Fibroblast of the conjunctiva (primary cell): ENCODE measurements at places on chromosomes 3 and 15.

- DNase-seq = no peak
Observed at GRCh38 chr15:88649753-88650551, 11.1 kb downstream of the ISG20 start.

DNA sequence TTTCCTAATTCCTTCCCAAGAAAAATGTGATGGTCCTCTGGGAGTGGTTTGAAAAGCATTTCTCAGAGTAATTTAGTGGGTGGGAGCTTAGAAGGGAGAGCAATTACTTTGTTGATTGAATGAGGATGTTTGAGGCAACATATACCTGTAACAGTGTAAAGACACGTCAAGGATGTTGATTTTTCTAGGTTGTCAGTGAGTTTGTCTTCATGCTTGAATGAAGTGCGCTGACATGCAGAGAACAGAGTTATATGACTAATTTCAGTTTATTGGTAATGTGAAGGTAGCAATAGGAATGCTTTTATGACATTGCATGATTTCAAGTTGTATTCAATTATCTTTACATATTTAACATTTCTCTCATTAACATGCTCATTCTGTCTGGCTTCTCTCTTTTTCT, 286.9 kb downstream of the NFKBIZ start:
- DNase-seq = no peak

DNA sequence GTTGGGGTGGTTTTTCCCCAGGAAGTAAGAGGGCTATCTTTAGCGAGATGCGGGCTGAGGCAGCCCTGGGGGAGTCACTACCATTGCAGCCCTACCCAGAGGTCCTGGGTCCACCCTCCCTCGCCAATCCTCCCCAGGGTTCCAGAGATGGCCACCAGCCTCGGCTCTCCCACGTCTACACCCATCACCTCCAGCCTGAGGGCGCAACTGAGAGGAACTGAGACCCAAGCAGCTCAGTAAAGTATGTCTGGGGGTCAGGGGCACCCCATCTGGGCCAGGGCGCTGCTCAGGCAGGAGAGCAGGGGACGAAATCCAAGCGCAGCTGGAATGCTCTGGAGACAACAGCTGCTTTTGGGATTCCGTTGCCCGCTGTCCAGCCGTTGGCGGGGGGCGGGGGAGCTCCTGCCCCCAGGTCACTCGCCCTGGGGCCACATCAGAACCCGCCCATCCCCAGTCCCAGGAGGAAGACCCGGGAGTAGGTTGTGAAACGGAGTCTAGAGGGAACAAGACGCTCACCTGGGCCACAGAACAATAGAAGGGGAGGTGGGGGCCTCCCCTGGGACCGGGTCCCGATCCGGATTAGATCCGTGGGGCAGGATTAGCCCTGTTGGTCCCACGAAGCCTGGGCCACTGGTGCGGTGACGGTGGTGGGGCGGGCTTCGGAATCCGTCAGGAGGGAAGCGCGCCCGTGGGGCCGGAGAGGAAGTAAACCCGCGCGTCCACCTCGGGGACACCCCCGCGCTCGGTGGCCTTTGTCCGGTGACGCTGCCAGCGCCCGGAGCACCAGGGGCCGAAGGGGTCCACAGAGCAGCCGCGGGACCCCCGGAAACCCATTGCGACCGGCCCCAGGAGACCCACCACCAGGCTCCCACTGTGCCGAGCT, 1.4 kb upstream of the NDUFAF3 start:
- no peak for DNase-seq

DNA sequence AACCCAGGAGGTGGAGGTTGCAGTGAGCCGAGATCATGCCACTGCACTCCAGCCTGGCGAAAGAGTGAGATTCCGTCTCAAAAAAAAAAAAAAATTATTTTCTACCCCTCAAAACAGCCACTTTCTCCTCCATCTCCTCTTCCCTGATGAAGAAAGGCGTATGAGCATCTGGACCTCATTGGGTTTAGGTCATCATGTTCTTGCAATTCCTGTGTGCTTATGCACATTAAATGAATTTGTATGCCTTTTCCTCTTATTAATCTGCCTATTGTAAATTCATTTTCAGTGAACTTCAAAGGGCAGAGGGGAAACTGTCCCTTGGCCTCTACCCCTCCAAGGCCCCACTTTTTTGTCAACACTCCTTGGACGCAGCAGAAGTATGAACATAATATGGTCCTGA, 117.8 kb downstream of the RPLP1 start:
- no peak for DNase-seq

- DNase-seq = no peak
Observed at GRCh38 chr3:105676621-105677300, 192.1 kb downstream of the CBLB start.

GRCh38 chr3:170487031-170487430, 68.4 kb downstream of the CLDN11 start:
- DNase-seq = no peak

GRCh38 chr3:141642215-141642614, 95.9 kb upstream of the RNF7 start:
- DNase-seq = no peak

DNA sequence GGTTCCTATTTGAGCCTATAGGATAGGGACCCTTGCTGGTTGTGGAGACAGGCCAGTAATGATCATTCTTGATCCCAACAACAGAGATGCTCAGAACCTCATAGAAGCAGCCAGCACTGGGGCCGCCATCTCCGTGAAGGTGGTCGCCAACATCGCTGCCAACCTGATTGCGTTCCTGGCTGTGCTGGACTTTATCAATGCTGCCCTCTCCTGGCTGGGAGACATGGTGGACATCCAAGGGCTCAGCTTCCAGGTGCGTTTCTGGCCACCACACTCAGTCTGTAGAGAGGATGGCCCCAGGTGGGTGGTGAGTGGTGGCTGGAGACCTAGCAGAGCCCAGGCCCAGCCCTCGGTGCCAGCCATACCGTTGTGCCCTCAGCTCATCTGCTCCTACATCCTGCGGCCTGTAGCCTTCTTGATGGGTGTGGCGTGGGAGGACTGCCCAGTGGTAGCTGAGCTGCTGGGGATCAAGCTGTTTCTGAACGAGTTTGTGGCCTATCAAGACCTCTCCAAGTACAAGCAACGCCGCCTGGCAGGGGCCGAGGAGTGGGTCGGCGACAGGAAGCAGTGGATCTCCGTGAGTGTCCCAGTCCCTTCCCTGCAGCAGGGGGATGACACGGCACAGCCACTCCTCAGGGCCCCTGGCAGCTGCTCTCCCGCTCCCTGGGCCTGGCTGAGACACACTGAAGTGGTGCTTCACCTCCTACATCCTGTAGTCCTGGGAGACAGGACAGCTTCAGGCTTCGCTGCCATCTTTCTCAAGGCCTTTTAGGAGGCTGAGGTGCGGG, 46.5 kb upstream of the PDE8A start:
- no peak for DNase-seq
